ENCODE measurements at places on chromosomes 6 and 20.
A peak's percentile ranks its signal among the peaks of the same experiment; 100 is the strongest.

GRCh38 chr6:67501755-67502154, 1133.3 kb upstream of the ADGRB3 start:
- DNase-seq, result no peak

DNA sequence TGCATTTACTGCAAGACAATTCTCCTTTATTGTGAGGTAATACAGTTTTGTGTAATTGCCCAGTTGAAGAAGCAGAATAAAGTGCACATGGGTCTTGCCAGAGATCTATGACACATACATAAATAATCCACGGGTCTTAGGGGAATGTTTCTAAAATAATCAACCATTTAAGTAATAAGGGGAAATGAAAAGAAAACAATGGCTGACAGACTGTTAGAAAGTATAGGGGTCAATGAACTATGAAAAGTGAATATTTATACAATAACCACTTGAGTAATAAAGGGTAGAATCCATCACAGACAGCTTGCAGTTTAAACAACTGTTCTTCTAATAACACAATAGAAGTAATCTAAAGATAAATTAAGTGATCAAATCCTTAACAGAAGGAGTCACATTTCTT, 477.2 kb downstream of the EYS start:
- DNase-seq, result no peak

- DNase-seq, result no peak
Measured at GRCh38 chr20:1467082-1467354, 369 bp upstream of the NSFL1C start.

DNA sequence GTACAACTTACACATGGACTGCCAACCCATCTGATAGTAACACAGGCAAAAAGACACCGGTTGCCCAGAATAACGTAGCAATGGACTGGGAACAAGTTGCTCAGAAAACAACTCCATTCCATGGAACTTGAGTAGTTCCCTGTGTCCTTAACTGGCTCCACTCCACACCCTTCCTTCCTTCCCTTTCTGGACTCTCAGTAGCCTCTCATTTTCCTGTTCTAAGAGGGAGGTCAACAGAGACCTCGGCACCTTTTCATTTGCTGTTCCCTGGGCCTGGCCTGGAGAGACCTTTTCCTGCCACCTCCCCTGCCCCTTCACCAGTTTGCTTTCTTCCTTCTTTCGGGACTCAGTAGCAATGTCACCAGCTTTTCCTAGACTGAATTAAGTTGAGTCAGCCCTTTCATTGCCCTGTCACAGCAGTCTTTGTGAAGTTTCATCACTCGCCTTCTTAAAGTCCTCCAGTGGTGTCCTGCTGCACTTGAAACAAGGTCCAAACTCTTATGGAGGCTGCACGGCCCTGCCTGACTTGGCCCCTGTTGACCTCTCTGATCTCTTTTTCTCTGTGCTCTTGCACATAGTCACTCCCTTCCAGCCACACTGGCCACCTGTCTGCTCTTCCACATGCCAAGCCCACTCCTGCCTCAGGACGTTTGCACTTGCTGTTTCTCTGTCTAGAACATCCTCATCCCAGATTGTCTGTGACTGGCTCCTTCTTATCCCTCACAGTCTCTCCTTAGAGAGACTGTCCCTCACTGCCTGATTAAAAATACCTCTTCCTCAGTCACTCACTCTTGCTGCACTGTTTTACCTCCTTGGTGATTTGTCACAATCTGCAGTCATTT, 90.8 kb downstream of the KCNB1 start:
- no peak for DNase-seq

GRCh38 chr6:120735641-120736040, 598.6 kb downstream of the TBC1D32 start:
- no peak for DNase-seq

- DNase-seq, result no peak
Measured at GRCh38 chr6:25619217-25619616, 32.8 kb upstream of the SCGN start.

DNA sequence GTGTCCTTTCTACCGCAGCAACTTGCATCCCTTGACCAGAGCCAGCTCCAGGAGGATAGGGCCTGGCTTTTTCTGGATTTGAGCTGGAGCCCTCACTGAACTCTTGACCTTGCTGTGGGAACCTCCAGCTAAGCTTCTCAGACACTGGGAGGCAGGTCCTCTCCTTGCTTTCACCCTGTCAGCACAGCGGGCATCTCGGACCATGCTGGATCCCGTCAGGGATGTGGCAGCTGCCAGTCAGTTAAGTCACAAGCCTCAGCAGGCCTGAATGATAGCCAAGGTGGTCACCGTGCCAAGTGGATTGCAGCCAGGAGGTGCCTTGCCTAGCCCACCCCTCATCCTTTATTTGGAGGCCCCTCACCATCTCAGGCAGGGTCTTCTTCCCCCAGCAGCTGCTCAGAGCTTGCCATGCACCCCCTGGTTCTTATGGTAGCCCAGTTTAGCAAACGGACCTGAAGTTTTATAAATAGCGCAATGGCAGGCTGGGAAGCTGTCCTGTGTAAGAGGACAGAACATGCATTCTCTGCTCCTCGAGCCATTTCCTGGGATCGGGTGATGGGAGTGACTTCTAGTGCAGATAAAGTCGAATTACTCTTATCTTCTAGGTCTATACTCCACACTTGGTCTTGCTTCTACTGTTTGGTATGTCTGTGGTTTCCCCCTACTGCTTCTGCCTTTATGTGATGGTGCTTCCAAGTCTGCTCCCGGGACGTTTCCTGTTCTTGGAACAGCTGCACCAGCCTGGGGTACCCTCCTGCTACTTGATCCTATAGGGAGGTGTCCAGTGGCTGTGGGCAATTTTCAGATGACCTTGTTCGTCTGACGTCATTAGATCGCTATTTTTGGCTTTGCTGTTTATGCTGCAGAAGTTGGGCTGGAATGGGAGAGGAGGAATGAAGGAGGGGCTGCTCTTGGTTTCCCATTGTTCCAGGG, 7.1 kb upstream of the MYLK2 start:
- no peak for DNase-seq

GRCh38 chr6:28523241-28523622, 2.4 kb upstream of the GPX5 start:
- peak; percentile 45 for DNase-seq

DNA sequence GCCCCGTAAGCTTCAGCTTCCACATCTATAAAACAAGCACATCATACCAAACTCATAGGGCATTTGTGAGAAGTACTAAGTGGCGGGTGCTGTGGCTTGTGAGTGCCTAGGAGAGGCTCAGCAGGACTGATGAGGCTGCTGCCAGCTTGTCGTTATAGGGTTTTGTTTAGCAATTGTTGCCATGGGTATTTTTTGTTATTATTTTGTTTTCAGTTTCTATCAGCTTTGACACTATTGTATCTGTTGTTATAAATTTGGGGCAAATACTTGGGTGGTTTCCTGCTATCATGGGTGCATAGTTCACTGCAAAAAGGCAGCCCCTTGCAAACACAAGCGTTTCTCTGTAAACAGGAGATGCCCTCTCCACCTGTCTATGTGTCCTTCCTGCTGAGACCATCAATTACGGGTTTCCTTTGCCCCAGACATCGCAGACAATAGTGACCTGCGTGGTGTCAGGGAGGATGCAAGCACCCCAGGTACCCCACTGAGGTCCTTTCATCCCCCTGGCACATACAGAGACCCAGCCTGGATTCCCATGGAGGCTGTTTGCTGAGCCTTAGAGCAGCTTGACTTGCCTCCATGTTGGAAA, 3.1 kb upstream of the CCDC167 start:
- DNase-seq, result peak; percentile 90

- peak; percentile 4 for DNase-seq
Measured at GRCh38 chr20:4946986-4947385, 54.3 kb downstream of the SLC23A2 start.

- DNase-seq, result no peak
Measured at GRCh38 chr6:32212076-32212760, 11.6 kb downstream of the NOTCH4 start.

- no peak for DNase-seq
Measured at GRCh38 chr6:56335726-56336125, 88.3 kb upstream of the COL21A1 start.

- no peak for DNase-seq
Measured at GRCh38 chr6:87574237-87574804, 15.5 kb downstream of the RARS2 start.

DNA sequence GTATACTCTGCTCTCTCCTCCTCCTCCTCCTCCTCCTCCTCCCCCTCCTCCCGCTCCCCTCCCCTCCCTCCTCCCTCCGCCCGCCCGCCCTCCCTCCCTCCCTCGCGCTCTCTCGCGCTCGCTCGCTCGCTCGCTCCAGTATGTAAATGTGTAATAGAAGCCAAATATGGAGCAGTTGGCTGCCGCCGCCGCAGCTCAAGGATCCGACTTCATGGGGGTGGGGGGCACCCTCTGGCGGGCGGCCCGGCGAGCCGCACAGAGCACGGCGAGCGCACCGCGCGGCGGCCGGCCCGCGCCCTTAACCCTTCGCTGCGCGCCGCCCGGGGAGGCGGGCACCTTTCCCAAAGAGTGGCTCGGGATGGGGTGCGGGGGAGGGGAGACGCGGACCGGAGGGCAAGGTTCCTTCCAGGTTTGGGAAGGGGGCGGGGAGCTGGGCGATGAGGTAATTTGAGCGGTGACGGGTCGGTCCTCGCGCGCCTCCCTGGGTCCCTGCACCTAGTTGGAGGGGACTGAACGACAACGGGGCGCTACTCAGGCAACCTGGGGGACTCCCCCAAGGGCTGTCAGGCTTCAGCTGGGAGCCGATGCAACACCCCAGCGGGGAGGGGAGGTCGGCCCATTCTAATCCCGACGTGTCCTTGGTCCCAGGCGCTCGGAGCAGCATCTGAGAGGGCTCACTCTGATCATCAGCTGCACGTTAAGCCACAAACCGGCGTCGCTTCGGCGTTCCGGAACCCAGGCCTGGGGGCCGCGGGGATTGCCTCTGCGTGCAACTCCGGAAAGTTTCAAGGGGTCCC, 409 bp upstream of the ATXN1 start:
- DNase-seq, result peak; percentile 91

DNA sequence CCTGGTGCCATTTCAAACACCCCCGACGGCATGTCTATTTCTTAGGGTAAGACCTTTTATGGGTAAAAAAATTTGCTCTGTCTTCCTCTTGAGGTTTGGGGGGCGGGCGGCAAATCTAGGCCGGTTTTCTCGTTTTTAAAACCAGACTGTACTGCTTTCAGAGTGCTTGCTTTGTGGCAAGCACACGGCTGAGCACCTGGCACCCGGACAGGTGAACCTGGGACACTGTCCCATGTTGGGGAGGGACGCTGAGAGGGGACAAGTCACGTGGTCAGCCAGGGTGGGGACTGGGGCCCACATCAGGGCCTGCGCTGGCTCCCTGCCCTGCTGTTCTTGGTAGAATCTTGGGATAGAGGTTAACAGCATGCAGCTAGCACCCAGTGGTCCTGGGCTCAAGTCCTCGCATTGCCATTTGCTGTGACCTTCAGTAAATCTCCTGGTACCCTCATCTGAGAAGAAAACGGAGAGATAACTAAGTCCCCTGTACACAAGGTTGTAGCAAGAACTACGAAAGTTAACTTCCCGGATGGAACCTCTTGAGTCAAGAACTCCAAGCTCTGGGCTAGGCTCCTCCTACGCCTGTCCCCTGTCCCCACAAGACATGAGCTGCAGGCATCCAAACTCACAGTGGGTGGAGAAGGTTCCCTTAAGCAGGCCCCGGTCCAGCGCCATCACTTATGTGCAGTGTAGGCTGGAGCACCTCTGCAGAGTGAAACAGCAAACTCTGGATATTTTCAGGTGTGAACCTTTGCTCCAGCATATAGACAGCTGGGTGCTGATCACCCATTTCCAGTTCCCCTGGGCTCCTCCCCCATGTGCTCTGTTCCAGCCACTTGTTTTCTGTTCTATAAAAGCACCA, 41.7 kb downstream of the PMEPA1 start:
- DNase-seq, result no peak

DNA sequence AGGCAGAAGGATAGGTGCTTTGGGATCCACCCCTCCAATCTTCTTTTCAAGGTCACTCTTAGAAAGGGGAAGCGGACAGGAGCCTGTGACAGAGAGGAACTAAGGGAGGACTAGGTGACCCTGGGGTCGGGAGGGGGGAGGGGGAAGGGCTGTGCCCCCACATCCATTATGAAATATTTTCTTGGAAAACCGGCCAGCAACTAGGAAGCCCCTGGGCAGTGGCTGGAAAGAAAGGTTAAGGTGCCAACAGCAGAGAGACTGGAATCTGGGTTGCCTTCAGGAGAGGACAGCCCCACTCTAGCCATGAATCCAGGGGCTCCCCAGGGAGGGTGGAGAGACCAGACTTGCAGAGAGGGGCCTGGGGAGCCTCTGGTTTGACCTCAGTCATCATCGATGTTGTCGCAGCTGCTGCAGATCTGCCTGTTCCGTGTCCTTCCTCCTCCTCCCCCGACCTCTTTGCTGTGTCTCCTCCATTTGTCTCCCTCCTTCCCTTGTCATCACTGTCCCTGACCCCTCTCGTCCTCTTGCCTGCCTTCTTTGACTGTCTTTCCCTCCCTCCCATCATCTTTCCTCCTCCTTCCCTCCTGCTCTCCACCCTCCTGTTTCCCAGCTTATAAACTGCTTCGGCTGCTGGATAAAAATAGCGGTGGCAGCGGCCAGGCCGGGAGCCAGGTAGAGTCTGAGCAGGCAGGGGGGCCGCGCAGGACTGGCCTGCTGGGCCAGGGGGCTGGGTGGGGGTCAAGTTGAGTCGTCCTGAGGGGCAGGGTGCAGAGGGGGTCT, 3.2 kb downstream of the SLC29A1 start:
- DNase-seq, result no peak

- no peak for DNase-seq
Measured at GRCh38 chr6:168219804-168220203, 99.8 kb downstream of the DACT2 start.

DNA sequence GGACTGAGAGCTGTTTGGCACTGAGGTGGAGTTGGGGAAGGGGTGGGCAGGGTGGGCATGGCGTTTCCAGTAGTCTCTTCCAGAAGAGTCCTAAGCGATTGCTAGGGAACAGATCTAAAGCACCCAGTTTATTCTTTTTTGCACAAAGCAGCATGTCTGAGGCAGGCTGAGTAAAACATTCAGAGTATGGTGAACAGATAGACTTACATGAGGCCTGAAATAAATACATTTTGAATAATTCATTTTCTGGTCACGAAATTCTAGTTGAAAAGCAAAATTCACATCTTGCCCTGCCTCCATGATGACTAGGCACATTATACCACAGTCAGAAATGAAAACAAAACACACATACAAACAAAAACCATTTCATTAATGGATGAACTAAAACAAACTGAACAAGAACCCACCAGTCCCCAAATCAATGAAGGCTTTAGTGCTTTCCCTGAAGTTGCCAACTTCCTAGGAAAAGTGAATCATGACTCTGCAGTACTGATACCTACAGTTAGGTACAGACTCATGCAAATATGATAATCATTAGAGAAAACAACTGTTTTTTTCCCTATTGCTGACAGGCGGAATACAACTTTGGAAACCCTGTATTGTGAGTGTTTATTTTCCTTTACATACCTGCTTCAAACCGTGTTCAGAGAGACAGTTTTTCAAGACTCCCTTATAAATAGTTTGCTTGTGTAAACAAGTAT, 702.9 kb upstream of the POU3F2 start:
- no peak for DNase-seq

GRCh38 chr20:17617212-17617867, 47.5 kb downstream of the DSTN start:
- peak; percentile 59 for DNase-seq

DNA sequence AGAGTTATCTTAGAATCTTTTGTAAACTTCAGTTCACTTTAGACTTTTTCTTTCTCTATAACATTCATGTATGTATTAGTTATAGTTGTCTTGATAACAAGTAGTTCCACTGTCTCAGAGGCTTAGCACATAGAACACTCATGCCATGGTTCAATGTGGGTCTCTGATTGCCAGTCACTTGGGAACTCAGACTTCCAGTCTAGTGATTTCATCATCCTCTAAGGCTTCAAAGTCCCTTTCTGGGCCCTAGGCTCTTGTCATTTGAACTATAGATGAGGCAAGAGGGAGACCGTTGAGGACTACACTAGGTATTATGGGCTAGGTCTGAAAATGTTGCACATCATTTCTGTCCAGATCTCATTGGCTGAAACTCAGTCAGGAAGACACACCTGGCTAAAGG, 8.4 kb upstream of the EEF1E1 start:
- no peak for DNase-seq
